Suppressor macrophage treated with lipopolysaccharide for 4 hours (primary cell): ENCODE measurements at places on chromosomes 6 and 20.

- no peak for DNase-seq
Measured at GRCh38 chr20:41138475-41139226, 1.3 kb downstream of the PLCG1 start.

DNA sequence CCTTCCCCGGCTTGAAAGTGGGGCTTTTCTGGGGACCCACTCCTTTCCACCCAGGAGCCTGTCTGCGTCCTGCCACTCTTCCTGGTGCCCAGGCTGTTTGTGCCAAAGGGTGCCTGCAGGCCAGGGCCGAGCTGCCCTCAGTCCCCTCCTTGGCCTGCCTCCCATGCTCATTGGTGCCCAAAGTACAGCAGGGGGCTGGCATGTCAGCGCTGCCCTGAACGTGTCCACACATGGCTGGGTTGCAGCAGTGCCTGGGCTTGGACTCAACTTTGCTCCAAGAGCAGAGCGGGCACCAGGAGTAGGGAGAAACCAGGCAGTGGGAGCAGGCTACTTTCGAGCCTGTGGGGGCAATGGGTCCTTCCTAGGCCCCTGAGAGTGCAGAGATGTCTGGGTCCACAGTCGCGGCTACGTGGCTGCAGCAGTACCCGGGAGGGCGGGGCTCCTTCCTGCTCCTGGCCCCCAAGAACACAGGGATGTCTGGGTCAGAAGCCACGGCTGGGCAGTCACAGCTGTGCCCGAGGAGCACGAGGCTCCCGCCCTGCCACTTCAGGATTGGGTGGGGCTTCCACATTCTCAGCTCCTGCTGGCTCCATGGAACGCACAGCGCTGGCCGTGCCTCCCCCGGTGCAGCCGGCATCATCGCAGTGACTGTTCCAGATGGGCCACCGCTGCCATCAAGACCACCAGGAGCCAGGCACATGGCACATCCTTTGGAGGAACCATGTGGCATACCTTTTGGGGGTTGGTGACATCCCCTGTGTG is 50.0 kb upstream of the CLDN20 start:
- DNase-seq = no peak

DNA sequence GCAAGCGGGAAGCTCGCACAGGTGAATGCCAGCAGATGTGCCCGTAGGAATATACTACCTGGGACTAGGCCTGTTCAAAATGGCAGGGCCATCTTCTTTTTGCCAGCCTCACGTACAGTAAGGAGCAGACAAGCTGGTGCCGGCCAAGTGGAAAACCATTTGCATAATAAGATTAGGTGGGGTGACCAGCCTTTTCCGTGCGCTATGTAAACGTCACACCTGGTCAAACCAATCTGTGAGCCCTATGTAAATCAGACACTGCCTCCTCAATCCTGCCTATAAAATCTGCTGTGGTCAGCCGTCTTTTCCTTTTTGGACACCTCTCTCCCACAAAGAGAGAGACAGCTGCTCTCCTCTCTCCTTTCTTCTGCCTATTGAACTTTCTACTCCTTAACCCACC is 60.8 kb upstream of the TMEM30A start:
- DNase-seq = no peak

DNA sequence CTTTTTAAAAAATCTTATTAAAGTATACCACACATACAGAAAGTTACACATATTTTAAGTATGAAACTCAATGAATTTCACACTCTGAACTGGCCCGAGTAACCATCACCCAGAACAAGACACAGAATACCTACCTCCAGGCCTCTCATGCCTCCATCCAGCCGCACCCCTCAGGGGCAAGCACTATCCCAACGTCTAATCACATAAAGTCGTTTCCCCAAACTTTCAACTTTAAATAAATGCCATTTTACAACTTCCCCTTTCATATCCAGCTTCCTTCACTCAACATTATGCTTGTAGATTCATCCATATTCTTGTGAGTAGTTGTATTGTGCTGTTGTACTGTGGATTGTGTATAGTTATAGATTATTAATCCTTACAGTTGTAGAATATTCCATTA is 539.1 kb downstream of the CD83 start:
- peak; percentile 60 for DNase-seq

DNA sequence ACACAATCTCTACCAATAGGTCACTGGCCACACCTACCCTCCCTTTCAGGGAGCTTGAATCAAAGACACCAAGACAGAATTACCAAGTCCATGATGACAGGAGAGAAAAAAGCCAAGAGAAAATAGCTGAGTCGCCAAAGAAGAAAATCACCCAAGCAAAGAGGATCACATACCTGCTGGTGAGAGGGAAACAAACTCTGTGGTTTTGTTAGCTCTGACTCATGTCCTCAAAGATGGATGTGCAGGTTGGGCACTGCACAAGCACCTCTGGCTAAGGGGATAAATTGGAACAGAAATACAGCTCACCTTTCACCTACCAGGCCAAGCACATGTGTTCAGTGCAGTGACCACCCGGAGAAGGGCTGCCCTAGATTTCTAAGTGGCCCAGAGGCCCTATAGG is 114.8 kb downstream of the TFAP2A start:
- no peak for DNase-seq

GRCh38 chr6:10418361-10418861 is 3.5 kb upstream of the TFAP2A start:
- no peak for DNase-seq

- DNase-seq = no peak
Measured at GRCh38 chr6:29826271-29826670, 1.4 kb upstream of the HLA-G start.

GRCh38 chr6:13702809-13703302 is 8.8 kb downstream of the RANBP9 start:
- peak; percentile 70 for DNase-seq

DNA sequence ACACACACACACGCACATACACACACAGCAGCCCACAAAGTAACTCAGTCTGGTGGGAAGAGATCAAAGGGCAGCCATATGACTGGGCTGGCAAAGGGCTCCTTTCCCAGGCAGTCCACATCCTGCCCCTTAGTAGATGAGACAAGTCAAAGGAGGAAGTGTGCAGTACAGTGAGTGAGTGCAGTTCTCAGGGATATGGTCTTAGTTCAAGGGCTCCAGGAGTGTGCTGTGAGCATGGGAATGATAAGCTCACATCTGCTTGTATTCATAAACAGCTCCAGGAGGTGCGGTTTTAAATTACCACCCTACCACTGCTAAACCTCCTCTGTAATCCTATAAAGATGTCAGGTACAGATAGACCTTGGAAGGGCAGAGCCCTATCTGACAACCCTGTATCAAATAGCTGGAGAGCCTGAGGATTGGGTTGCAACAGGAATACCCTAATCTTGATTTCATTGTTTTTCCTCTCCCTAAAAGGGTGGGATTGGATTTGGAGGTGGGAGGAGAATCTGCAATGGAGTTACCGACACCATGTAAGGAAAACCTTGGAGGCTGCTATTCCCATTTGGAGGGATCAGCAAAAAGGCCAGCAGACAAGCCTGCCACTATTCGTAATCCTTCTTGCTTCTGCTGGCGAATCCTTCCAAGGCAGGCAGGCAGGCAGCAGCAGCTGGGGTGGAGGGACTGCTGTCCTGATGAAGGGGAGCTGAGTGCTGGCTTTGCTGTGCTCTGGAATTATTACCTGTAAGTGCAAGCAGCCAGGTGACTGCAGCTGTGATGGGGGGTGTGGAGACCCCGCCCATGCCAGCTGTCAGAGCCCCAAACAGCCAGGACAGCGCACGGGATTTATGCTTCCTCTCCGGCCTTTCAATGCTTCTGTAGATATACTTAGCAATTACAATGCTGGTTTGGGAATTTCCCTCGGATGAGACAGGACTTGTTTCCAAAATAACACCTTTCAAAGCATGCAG is 342.7 kb downstream of the PRL start:
- DNase-seq = peak; percentile 57

- no peak for DNase-seq
Measured at GRCh38 chr6:34709386-34709785, 12.8 kb upstream of the ILRUN start.

DNA sequence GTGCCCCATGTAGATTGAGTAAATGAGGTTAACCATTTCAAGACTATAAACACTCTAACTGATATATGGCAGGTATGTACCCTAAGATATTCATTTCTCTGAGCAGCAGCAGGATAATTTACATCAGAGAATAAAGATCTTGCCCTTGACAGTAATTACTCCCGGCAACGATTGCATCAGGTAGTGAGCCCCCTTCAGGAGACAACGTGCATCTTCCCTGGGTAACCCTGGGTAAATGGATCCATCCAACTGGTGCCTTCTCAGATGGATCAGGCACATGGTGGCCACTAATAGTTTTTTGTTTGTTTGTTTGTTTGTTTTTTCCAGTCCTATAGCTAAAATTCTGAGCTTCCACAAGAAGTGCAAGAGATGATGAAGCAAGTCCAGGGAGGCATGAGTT is 469.4 kb upstream of the SLC35B3 start:
- DNase-seq = no peak

- DNase-seq = no peak
Measured at GRCh38 chr6:51542475-51542874, 544.9 kb downstream of the PKHD1 start.

DNA sequence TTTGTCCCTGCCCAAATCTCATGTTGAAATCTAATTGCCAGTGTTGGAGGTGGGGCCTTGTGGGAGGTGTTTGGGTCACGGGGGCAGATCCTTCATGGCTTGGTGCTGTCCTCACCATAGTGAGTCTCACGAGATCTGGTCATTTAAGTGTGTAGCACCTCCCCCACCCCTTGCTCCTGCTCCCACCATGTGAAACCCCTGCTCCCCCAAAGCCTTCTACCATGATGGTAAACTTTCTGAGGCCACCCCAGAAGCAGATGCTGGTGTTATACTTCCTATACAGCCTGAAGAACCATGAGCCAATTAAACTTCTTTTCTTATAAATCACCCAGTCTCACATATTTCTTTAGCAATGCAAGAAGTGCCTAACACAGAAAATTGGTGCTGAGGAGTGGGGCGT is 19.9 kb upstream of the THBS2 start:
- DNase-seq = no peak

DNA sequence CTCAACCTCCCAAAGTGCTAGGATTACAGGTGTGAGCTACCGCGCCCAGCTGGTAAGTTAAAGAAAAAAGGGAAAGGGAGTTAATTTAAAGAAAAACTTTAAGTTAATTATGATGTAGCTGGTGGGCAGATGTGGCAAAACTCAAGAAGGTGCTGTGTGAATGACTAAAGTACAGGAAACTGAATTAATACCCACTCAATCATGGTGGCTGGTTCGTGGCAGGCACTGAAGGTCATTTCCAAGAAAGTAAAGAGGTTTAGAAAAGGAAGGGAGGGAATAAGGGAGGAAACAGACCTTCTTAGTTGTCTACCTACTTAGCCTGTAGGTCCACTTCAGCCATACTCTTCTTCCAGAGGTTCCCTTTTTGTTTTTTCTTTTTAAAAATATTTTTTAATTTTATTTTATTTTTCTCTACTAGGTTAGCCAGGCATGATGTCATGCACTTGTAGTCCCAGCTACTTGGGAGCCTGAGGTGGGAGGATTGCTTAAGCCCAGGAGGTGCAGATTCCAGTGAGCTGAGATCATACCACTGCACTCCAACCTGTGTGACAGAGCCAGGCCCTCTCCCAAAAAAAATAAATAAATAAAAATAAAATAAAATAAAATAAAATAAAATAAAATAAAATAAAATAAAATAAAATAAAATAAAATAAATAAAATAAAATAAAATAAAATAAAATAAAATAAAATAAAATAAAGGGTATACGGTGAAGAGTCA is 11.9 kb upstream of the TGM3 start:
- DNase-seq = no peak

- DNase-seq = no peak
Measured at GRCh38 chr20:47007826-47008655, 113.4 kb downstream of the EYA2 start.

DNA sequence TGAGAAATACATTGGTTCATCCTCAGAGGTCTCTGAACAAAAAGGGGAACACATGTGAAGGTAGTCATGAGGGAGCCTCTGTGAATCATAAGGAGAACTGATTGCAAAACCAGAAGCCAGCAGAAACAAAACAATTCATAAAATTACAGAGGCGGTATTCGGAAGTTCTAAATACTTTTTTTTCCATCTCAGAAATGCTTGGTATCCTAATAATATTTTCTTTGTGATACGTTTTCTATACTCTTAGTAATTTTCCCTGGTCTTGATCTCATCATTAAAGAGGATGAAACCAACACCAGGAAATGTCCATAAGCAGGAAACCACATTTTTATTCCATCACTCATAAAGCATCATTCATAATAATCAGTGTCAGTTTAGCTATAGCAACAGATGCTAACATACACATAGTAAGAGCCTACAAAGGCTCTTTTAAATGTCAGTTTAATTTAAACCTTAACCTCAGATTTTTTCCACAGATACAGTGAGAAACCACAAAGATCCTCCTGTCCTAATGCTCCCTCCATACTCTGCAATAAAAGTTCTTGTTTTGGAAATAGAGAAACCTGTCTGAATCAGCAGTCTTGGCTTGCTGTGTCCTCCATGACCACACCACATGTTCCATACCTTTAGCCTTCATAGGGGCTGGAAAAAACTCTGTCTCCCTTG is 29.2 kb downstream of the SGK1 start:
- peak; percentile 92 for DNase-seq

- DNase-seq = peak; percentile 30
Measured at GRCh38 chr20:54173653-54174456, at the start of gene CYP24A1. Gene CYP24A1, minus strand, starts transcription at chr20:54173986. Its CDS starts 407 bp downstream, at chr20:54173579.

- peak; percentile 89 for DNase-seq
Measured at GRCh38 chr6:56101141-56101553, 146.2 kb downstream of the COL21A1 start.

GRCh38 chr6:40054602-40055001 is 120.3 kb upstream of the MOCS1 start:
- DNase-seq = no peak

- DNase-seq = no peak
Measured at GRCh38 chr6:18431581-18431980, 44.4 kb downstream of the RNF144B start.

DNA sequence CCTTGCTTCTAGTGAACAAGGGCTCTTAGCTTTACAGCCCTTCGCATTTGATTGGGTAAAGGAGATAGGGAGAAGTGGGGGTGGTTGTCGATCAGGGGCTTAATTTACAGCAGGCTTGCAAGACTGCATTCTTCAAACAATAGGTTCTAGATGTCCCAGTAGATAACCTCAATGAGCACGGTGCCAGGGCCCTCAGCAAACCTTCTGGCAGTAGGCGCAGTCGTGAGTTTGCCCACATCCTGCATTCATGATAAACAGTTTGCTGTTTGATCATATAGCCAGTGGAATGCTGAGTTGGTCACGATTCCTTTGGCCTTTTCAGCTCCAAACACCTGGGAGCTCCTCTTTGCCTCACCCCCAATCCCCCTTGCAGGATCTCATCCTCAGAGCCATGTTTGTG is 27.5 kb downstream of the SUN5 start:
- DNase-seq = no peak
